ENCODE measurements at places on chromosomes 4 and X.

DNA sequence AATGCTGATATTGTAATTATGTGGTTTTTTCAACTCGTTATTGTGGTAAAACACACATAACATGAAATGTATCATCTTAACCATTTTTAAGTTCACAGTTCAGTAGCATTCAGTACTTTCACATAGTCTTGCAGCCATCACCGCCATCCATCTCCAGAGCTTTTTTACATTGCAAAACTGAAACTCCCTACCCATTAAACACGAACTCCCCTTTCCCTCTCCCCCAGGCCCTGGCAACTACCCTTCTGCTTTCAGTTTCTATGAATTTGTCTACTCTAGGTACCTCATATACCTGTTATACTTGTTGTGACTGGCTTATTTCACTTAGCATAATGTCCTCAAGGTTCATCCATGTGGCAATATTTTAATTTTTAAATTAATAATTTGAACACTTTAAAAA, 380.6 kb downstream of the MAPK10 start:
- DNase-seq = no peak

DNA sequence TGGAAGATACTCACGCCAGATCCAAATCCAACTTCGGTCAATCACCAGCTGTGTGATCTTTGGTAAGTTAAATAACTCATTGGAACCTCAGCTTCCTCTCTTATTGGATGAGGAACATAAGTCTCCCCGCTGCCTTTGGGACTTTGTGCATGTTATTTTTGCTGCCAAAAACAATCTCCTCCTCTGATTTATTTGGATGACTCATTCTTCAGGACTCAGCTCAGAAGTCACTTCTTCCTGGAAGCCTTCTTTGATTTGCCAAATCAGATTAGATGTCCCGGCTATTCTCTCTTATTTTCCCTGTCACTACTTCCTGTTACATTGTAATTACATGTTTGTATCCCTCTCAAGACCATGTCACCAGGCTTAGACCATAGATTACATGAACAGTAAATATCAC, 138.0 kb upstream of the BOD1L1 start:
- peak; percentile 11 for DNase-seq

- no peak for DNase-seq
Measured at GRCh38 chrX:106263817-106264216, 95.7 kb downstream of the PWWP3B start.

GRCh38 chr4:87622303-87622702, 14.0 kb downstream of the DSPP start:
- no peak for DNase-seq

DNA sequence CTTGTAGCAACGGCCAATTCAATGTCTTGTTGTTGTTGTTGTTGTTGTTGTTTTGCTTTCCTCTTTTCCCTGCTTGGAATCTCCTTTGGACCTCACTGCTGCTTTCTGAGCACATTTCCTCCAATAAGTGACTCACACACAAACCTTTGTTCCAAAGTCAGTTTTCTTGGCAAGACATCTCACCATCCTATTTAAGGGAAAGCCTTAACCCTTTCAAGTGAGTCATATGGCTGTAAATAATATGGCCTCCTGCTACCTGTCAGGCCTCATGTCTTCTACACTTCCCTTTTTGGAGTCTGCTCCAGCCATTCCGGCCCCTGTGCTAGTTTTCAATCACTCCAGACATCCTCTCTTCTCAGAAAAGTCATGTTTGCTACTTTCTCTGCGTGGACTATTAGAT, 79.5 kb upstream of the MAGEB10 start:
- DNase-seq = no peak

DNA sequence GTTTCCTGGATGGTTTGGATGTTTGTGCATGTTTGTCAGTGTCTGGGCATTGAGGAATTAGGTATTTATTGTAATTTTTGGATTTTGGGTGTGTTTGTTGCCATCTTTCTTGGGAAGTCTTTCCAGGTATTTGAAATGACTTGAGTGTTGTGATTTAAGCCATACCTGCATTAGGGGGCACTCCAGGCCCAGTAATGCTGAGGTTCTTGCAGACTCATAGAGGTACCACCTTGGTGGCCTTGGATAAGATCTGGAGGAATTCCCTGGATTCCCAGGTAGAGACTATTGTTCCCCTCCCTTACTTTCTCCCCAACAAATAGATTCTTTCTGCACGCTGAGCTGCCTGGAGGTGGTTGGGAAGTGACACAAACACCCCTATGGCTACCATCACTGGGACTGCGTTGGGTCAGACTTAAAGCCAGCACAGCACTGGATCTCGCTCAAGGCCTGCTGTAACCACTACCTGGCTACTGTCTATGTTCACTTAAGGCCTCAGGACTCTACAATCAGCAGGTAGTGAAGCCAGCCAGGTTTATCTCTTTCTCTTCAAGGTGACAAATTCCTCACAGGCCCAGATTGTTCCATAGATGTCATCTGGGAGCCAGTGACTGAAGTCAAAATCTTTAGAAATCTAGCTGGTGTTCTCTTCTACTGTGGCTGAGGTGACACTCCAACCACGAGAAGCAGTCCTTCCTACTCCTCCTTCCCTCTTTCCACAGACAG, 643.6 kb downstream of the PDHA2 start:
- DNase-seq = no peak

DNA sequence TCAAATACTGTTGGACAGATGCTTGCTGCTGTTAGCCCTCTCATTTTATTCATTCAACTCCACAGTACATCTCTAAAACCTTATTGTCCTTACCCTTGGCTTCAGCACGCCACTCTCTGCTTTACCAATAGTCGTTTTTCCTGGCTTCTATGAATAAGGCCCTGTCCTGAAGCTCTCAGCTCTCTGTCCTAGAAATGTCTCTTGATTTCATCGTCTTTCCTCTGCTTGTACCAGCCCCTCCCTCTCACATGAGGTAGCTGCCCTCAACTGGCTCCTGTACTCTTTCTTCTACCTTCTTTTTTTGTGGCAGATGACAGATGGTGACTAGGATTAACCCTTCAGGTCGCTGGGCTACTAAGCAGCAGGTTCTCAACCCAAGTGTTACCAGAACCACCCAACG, 11.4 kb downstream of the ADGRA3 start:
- no peak for DNase-seq

GRCh38 chr4:86848732-86849619, at the start of gene SLC10A6:
Gene SLC10A6, minus strand, starts transcription at chr4:86849384. Its CDS starts 269 bp downstream, at chr4:86849115.
- no peak for DNase-seq

- DNase-seq = peak; percentile 17
Measured at GRCh38 chr4:172830295-172830764, 338.3 kb upstream of the GALNT7 start.

DNA sequence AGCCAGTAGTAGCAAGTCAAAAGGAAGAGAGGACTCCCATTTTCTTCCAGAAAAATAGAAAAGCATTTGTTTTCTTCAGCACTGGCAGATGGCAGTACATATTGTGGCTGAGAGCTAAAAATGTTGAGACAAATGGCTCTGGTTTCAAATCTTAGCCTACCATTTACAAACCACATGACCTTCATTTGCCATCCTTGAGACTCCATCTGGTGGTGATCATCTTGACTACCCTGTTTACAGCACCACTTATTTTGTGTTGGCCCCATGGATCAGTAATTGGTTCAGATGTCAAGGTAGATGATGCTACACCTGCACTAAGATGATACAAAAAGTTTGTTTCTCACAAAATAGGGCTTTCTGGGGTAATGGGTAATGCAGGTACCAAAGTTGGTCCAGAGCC, 951.8 kb upstream of the IGFBP7 start:
- DNase-seq = no peak

DNA sequence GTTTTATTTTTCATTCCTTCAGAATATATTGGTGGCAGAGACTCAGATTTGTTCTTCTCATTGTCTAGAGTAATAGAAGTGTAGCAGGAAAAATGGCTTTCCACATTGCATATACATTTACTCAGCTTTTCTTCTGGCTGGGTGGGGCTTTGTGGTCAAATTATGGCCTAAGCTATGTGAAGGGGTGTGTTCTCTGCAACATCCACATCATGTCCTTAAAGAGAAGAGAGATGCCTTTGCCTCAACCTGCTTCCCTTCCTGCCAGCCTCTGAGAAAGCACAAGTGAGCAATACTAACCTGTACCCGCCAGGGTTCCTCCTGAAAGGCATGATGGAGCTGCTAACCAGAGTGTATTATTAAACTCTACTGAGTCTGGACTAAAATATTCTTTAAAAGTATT, 695.6 kb upstream of the FAM241A start:
- no peak for DNase-seq

- peak; percentile 67 for DNase-seq
Measured at GRCh38 chr4:187602339-187603092, 393.1 kb upstream of the ZFP42 start.

DNA sequence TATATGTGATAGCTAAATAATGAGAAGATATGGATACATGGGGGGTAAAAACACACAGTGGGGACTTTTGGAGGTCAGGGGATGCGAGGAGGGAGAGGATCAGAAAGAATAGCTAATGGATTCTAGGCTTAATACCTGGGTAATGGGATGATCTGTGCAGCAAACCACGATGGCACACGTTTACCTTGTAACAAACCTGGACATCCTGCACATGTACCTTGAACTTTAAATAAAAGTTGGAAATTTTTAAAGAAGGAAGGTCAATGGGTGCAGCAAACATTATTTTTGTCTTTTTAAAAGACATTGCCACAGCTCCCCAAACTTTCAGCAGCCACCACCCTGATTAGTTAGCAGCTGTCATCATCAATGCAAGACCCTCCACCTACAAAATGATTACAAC, 29.7 kb upstream of the UGT2B15 start:
- no peak for DNase-seq

GRCh38 chrX:38886112-38886511, 84.9 kb downstream of the MID1IP1 start:
- no peak for DNase-seq
